Thymus (tissue), 14 donors: ENCODE measurements at places on chromosomes 12 and 14. TPM values are rescaled to one million over a fixed set of nuclear protein-coding genes. Genes with fewer than 3 reads are reported as not detected.

Gene BHLHE41
- total RNA-seq: 0.61 TPM

Gene RNASE3
- 26.7 TPM for total RNA-seq

Gene TAS2R50
- total RNA-seq: 0.47 TPM

Gene CD163
- total RNA-seq: 14.9 TPM

Gene OR6S1
- not detected for total RNA-seq

Gene SIRT4
- total RNA-seq: 2.8 TPM

- no peaks in the 10 kb centered on the region for H3K4me1 ChIP-seq
- H3K4me3 ChIP-seq: no peak overlapping the region
- no peak for DNase-seq
- H3K27me3 ChIP-seq: no peaks in the 10 kb centered on the region
Measured at GRCh38 chr14:23086565-23086964, 8.4 kb downstream of the ACIN1 start.

GRCh38 chr12:7937833-7938506, 2.0 kb upstream of the SLC2A3 start:
- H3K27me3 ChIP-seq: no peaks in the 10 kb centered on the region
- H3K4me1 ChIP-seq: peaks cover 26% of the 10 kb centered on the region
- no peak overlapping the region for H3K27ac ChIP-seq
- DNase-seq: peak; percentile 53
- H3K36me3 ChIP-seq: peaks cover under 1% of the 10 kb centered on the region

DNA sequence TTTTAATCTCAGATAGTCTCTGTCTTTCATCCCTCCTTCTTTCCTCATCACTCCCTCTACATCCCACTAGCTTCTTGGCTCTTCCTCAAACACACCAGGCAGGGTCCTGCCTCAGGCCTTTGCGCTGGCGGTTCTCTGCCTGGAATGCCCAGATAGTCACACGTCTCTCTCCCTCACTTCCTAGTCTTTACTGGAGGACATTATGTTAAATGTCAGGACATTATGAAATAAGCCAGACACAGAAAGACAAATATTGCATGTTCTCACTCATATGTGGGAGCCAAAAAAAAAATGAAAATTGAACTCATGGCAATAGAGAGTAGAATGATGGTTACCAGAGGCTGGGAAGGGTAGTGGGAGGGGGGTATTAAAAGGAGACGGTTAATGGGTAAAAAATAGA, 442.0 kb downstream of the MED13L start:
- H3K27me3 ChIP-seq: peaks cover 2% of the 10 kb centered on the region
- H3K27ac ChIP-seq: no peak overlapping the region
- H3K4me3 ChIP-seq: no peak overlapping the region
- H3K4me1 ChIP-seq: no peaks in the 10 kb centered on the region
- no peak for DNase-seq
- no peaks in the 10 kb centered on the region for H3K36me3 ChIP-seq

GRCh38 chr12:90055071-90055470, 346.4 kb upstream of the ATP2B1 start:
- no peak for DNase-seq
- no peak overlapping the region for H3K4me3 ChIP-seq
- no peaks in the 10 kb centered on the region for H3K36me3 ChIP-seq

DNA sequence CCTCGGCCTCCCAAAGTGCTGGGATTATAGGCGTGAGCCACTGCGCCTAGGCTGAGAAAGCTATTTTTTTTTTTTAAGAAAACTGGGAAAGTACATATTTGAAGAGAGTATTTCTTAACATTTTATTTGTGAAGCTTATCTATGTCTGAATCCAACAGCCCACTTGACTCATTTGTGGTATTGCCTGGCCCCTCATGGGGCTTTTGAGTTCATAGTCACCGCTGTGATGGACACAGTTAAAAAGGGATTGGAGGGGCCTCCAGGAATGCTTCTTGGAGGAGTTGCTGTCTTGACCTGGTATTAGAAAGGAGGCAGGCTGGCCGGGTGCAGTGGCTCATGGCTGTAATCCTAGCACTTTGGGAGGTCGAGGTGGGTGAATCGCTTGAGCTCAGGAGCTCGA, 26.5 kb downstream of the BCL7A start:
- DNase-seq: no peak
- peaks cover 74% of the 10 kb centered on the region for H3K36me3 ChIP-seq
- H3K4me1 ChIP-seq: no peaks in the 10 kb centered on the region
- H3K27me3 ChIP-seq: no peaks in the 10 kb centered on the region

DNA sequence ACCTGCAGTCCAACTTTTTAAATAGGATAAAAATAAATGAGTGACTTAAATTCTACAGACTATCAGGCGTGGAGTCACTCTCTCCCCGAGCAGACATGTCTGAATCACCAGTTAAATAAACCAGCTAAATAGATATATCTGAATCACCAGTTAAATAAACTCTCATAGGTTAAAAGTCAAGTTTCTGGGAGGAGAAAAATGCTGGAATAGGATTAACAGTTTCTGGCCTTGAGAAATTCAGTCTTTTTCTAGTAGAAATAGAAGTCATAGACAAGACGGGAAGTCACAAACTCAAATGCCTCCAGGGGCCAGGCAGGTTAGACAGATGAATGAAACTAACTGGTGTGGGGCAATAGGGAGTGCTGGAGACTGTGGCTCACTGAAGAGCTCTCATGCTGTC, 258.6 kb upstream of the TMEM132C start:
- no peak for DNase-seq
- H3K4me1 ChIP-seq: no peaks in the 10 kb centered on the region
- no peak overlapping the region for H3K27ac ChIP-seq
- no peaks in the 10 kb centered on the region for H3K27me3 ChIP-seq
- H3K36me3 ChIP-seq: no peaks in the 10 kb centered on the region

DNA sequence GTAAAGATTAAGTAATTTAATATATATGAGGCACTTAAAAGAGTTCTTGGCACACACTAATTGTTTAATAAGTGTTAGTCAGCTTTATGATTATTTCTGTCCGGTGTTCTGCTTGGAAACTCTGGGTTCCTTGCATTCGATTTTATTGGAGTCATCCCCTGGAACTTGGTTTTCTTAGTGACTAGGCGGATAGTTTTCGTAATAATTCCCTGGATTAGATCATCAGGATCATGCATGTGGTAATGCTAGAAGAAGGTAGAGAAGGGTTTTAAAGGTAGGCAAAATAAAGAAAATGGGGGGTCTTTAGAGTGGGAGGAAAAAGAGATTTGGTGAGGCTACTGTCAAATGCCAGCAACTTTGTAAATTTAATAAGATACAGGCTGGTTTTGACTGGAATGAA, 88.4 kb downstream of the MYF5 start:
- H3K36me3 ChIP-seq: no peaks in the 10 kb centered on the region
- H3K27me3 ChIP-seq: no peaks in the 10 kb centered on the region
- no peak overlapping the region for H3K27ac ChIP-seq
- no peaks in the 10 kb centered on the region for H3K4me1 ChIP-seq

- no peak overlapping the region for H3K4me3 ChIP-seq
- no peaks in the 10 kb centered on the region for H3K27me3 ChIP-seq
- no peak for DNase-seq
- no peak overlapping the region for H3K27ac ChIP-seq
- peaks cover 15% of the 10 kb centered on the region for H3K4me1 ChIP-seq
Measured at GRCh38 chr14:88004506-88005036, 364 bp upstream of the GPR65 start.

DNA sequence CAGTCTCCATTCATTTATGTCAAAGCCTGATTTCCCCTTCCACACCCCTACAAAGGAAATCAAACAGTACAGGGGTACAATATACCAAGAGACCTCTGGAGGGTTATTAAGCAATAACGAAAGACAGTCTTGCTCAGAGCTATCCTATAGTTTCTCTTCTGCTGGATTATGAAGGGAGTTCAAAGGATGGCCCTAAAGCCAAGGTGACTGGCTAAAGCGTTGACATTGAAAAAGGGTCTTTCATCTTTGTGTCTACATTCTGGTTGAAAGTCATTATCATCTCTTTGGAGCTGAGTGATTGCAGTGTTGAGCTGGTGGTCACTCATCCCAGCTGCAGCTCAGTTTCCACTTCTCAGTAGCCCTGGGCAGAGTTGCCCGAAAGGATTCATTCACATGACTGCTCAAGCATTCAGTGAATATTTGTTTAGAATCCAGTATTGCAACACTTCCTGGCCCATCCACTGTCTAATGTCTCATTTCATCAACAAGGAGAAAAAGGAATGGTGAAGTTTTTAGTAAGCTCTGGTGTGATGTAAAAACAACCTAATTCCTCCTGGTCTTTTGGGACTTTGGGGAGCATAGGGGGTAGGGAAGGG, 19.2 kb upstream of the TBX5 start:
- no peak for DNase-seq
- no peak overlapping the region for H3K4me3 ChIP-seq
- no peaks in the 10 kb centered on the region for H3K36me3 ChIP-seq
- no peaks in the 10 kb centered on the region for H3K27me3 ChIP-seq
- H3K4me1 ChIP-seq: no peaks in the 10 kb centered on the region

DNA sequence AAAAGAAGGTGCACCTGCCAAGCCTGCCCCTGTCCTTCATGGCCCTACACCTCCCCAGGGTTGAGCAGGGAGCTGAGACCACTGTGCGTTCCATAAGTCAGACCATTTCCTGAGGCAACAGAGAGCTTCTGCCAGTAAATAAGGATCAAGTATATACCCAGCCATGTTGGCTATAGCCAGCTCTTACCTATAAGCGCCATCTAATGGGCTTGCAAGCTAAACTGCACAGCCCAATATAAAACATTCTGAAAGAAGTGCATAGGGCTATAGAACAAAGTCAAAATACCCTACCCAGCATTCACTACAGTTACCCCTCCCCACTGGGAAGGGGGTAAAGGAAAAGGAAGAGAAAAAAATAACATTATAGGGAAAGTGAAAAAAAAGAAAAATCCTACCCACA, 59.3 kb upstream of the SCAF11 start:
- H3K36me3 ChIP-seq: no peaks in the 10 kb centered on the region
- no peak overlapping the region for H3K4me3 ChIP-seq
- H3K4me1 ChIP-seq: no peaks in the 10 kb centered on the region
- H3K27me3 ChIP-seq: no peaks in the 10 kb centered on the region
- DNase-seq: no peak

GRCh38 chr12:48938805-48939204, 13.5 kb upstream of the FKBP11 start:
- no peaks in the 10 kb centered on the region for H3K27me3 ChIP-seq
- H3K4me1 ChIP-seq: peaks cover 8% of the 10 kb centered on the region
- no peak overlapping the region for H3K4me3 ChIP-seq
- DNase-seq: no peak
- H3K27ac ChIP-seq: no peak overlapping the region

- peaks cover 24% of the 10 kb centered on the region for H3K4me1 ChIP-seq
- H3K36me3 ChIP-seq: no peaks in the 10 kb centered on the region
- no peak for DNase-seq
- H3K27me3 ChIP-seq: peaks cover 34% of the 10 kb centered on the region
- H3K4me3 ChIP-seq: no peak overlapping the region
Measured at GRCh38 chr12:55703901-55704761, 3.6 kb downstream of the ITGA7 start.

DNA sequence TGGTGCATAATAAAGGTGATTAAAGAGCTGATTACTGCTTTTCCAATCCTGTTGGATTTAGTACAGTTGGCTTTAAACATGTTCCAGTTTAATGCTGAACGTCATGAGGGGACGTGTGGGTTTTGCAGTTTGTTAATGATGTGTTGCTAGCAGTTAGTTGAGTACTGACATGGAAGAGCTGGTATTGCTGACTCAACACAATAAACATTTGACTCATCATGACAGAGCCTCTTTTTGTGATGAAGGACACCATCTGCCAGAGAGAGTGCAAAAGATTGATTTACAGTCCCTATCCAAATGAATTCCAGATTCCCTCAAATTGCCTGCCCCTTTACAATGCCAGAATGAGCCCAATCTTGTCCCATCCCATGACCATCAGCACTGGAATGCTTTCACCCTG, 346.2 kb upstream of the PRICKLE1 start:
- DNase-seq: no peak
- no peaks in the 10 kb centered on the region for H3K36me3 ChIP-seq
- no peaks in the 10 kb centered on the region for H3K27me3 ChIP-seq
- H3K27ac ChIP-seq: no peak overlapping the region
- H3K4me3 ChIP-seq: no peak overlapping the region

DNA sequence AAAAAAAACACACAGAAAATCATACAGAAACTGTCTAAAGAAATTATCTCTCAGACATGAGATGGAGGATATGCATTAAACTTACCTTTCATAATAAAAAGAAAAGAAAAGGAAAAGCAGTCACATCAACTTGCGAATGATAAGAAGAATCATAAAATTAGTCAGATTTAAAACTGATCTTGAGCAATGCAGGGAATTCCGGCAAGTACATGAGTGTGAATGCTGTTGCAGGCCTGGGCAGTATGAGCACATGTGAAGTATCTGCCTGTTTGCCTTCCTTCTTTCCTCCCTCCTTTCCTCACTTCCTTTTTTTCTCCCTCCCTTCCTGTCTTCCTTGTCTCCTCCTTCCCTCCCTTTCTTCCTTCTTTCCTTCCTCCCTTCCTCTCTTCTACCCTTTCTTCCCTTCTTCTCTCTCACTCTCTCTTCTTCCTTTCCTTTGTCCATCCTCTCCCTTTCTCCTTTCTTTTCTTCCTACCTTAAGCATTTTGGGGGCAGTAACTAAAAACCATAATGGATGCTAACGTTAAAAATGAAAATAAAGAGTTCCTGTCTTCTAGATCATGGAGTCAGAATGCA, 38.5 kb upstream of the SLC6A15 start:
- H3K4me1 ChIP-seq: no peaks in the 10 kb centered on the region
- H3K36me3 ChIP-seq: no peaks in the 10 kb centered on the region
- no peak overlapping the region for H3K4me3 ChIP-seq
- H3K27me3 ChIP-seq: no peaks in the 10 kb centered on the region

DNA sequence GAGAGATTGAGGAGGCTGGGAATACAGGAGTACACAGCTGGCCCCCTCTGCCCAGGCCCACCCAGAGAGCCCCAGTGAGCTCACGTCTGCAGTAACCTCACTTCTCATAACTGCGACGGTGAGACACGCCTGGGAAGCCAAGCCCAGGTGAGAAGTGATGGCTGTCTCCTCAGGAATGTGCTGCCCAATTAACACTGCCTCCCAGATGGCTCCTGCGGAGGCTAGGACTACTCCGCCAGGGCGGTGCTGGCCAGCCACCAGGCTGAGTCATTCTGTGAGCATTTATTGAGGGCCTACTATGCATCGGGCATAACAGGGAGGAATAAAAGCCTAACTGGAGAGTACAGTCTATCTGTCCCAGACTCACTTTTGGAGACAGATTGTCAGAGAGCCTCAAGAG, 9.3 kb upstream of the TMEM106C start:
- peaks cover 4% of the 10 kb centered on the region for H3K4me1 ChIP-seq
- no peak overlapping the region for H3K4me3 ChIP-seq

DNA sequence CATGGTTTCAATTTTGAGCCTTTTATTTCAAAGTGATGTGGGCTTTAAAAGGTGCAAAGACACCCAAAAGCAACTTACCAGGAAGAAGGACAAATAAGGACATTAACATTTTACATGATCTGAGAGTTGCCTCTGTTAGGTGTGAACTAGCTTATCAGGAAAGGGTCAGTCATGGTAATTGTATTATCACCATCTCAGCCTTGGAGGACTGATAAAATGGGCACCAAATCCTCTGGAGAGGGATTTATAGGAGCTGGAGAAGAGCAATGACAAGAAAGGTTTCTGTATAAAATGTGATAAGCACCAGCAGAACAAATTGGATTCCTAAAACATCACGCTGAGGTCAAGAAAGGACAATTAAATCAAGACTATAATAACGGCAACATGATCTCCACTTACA, 217.7 kb upstream of the PRICKLE1 start:
- H3K4me3 ChIP-seq: no peak overlapping the region
- H3K36me3 ChIP-seq: no peaks in the 10 kb centered on the region
- H3K27me3 ChIP-seq: no peaks in the 10 kb centered on the region
- DNase-seq: no peak
- H3K27ac ChIP-seq: no peak overlapping the region
